ENCODE measurements at places on chromosomes 6 and 20.

GRCh38 chr6:250676-251075, 41.6 kb upstream of the DUSP22 start:
- DNase-seq: no peak

- no peak for DNase-seq
Observed at GRCh38 chr6:41191569-41191968, 9.4 kb downstream of the TREML2 start.

DNA sequence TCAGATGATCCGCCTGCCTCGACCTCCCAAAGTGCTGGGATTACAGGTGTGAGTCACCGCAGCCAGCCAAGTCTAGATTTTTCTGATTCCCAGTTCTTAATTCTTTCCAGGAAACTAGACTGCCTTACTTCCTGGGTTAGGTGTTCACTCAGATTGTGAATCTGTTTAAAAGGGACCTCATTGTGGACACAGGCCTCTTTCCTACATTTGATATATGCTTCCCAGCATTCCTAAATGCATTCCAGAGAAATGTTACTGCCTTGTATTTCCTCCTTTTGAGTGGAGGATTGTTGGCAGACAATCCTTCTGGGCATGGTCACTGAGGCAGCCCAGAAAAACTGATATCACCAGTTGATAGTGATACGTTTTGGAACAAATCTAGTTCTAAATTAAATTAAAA, 15.7 kb downstream of the TMEM181 start:
- DNase-seq: no peak

GRCh38 chr6:41283600-41283999, 2.9 kb downstream of the TREM1 start:
- no peak for DNase-seq

GRCh38 chr20:37131486-37131885, 35.7 kb upstream of the RBL1 start:
- no peak for DNase-seq

DNA sequence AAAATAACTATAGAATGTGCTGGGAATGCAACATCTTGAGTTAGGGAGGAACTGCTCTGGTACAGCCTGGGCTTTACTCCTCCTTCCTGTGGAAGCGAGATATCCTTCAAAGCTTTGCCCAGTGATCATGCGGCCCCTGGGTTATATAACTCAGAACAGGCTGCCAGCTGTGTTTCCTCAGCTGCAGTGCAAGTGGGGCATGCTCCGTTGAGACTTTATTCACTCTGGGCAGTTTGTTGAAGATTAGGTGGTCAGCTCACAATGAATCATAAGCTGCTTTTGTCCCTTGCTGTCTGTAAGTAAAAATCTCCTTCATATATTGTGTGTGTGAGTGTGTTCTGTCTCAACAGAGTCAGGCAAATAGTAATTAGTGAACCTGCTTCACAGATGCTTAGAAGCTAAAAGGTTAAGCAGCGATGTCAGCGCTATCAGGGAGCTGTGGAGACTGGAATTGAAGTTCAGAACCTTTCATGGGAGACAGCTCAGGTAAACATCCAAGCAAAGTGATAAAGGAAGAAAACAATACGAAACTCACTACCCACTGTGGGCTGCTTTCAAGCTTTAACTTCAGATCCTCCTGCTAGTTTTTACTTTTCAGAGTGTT, 688.4 kb downstream of the HTR1B start:
- DNase-seq: no peak

- DNase-seq: no peak
Observed at GRCh38 chr6:158313989-158314388, 1.7 kb downstream of the TULP4 start.

- peak; percentile 46 for DNase-seq
Observed at GRCh38 chr6:30130887-30131862, 4.8 kb upstream of the TRIM40 start.

GRCh38 chr6:45922728-45923351, 92.8 kb downstream of the CLIC5 start:
- no peak for DNase-seq

GRCh38 chr6:36235309-36235708, 34.6 kb upstream of the PNPLA1 start:
- no peak for DNase-seq

DNA sequence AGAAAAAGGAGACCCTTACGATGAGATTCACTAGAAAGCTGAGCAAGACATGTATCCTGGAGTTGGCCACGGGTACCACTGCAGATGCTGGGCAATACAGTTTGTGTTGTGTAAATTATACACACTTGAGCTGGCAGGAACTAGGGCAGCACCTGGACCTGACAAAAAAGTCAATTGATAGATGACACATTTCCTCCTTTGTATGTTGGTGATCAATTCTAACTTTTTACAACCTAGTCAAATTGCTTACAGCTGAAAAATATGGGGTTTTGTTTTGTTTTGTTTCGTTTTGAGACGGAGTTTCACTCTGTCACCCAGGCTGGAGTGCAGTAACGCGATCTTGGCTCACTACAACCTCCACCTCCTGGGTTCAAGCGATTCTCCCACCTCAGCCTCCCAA, 108.9 kb downstream of the UST start:
- DNase-seq: no peak

- DNase-seq: no peak
Observed at GRCh38 chr20:50450493-50450826, 59.7 kb upstream of the PTPN1 start.

DNA sequence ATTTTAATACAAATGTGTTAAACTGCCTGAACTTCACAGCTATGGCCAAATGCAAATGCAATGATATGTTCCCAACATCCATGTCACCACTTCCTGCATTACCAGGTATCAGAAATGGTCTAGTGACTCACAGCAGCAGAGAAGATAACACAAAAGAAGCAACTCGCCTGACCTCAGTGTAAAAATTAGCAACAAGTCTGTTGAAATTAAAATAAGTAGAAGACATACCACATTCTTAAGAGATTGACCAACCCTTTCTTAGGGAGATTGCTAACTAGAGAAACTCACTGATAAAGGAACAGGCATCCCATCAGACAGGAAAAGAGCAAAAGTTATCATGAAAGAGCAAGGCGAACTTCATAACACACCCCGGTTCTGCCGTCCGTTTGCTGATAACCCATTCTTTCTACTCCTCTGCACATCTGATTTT, 45.1 kb downstream of the RNASET2 start:
- DNase-seq: no peak

- DNase-seq: no peak
Observed at GRCh38 chr6:16729183-16729691, 32.0 kb downstream of the ATXN1 start.

DNA sequence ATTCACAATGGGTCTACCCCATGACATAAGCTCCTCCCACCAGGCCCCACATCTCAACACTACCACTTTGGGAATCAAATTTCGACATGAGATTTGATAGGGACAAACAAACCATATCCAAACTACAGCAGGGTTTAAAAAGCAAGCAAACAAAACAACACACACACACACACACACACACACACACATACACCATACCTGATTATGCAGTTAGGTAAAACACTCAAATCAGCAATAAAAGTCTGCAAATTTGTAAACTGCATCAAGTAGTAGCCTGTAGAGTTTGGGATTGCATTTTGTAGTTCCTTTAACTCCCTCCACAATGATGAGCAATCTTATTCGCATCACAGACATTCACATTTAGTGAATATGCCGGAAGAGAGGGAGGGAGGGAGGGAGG, 32.6 kb upstream of the TNFAIP3 start:
- no peak for DNase-seq

GRCh38 chr6:74534465-74535211, 671.2 kb downstream of the COL12A1 start:
- DNase-seq: no peak

DNA sequence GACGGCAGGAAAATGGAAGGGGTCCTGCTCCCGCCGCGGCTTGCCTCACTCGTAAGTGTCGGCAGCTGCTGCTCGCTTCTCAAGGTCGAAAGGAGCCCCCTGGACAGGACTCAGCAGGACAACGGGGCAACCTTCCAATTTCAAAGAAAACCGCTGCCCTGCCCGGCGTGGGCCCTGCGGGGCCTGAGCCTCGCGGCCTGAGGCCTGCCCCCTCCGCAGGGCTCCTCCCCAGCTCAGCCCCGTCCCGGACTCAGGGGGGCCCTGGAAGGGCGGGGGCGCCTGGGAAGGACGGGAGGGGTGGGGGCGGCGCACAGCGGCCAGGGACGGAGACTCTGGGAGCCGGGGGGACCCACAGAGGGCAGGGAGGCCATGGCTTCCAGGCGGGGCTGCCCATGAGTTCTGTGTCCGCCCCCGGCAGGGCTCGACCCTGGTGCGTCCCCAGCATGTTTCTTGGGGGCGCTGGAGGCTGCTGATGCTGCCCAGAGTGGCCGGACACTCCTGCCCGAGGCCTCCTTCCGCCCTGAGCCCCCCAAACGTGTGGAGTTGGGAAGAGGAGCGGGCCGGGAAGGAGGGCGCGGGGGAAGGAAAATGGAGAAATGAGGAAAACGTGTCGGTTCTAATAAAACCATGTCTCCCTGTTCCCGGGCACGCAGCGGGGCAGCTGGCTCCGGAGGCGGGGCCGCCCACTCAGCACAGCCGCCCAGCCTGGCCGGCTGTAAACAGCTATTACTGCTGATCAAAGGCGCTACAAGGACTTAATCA, 114.6 kb downstream of the DLL1 start:
- DNase-seq: no peak

- peak; percentile 50 for DNase-seq
Observed at GRCh38 chr20:59598625-59599310, 5.6 kb upstream of the PHACTR3 start.

DNA sequence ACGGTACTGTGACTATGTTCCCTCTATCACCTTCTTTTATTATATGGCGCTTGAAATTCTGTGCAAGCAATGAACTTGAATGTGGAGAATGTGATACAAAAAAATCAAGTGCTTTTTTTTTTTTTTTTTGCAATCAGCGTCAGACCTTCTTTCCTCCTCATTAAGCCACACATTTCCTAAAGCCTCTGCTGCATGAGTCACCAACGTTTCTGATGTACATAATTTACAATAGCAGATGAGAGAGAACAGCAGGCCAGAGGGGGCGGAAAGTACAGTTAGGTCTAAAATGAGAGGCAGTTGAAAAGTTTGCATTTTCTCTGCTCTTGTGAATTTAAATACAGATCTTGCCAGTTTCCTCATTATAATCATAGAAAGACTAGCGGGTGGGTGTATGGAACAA, 114.6 kb upstream of the RIPOR2 start:
- DNase-seq: no peak

DNA sequence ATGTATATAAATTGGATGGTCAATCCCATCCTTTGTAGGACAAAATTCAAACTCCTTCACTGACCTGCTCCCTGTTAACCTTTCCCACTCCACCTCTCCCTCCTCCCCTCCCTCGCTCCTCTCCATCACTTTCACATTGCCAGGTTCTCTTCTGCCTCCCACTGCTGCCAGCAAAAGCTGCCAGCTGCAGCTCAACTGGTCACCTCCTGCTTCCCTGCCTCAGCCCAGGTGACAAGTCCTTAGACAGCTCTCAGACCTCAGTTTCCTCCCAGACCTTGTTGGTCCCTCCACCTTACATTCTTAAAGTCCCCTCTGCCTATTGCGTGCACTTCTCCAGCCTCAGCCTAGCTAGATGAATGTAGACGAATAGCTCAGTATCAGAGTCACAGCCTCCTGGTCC, 23.3 kb upstream of the RTF2 start:
- DNase-seq: no peak
